ENCODE measurements at places on chromosomes 7 and 10.

GRCh38 chr7:66921918-66922486 is 977 bp downstream of the TMEM248 start:
- no peak for ATAC-seq

DNA sequence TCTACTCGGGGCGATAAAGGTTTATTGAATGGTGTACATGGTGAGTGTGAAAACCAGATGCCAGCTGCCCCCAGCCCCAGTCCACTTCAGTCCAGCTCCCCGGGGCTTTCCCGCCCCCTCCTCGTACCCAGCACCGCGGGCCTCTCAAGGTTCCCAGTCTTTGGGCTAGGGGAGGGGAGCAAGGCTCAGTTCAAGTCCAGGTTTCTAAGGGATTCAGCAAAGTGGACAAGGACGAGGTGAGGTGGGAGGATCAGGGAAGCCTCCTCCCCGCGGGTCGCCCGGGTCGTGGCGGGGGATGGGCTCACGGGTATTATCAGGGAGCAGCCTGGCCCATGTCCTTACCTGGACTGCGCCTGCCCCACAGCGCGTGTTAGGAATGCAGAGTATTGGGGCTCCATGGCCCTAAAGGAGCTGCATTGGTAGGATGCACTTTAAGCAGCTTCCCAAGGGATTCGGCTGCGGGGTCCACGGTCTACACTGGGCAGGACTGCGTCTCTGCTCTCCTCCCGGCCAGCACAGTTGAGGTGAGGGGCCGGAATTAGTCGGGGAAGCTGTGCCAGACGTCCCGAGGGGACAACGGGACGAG is 541 bp upstream of the PFKFB3 start:
- peak; percentile 19 for ATAC-seq

GRCh38 chr10:69481305-69481704 is 30.0 kb downstream of the TSPAN15 start:
- no peak for ATAC-seq

- no peak for ATAC-seq
Observed at GRCh38 chr7:2476776-2477446, 713 bp upstream of the GRIFIN start.

DNA sequence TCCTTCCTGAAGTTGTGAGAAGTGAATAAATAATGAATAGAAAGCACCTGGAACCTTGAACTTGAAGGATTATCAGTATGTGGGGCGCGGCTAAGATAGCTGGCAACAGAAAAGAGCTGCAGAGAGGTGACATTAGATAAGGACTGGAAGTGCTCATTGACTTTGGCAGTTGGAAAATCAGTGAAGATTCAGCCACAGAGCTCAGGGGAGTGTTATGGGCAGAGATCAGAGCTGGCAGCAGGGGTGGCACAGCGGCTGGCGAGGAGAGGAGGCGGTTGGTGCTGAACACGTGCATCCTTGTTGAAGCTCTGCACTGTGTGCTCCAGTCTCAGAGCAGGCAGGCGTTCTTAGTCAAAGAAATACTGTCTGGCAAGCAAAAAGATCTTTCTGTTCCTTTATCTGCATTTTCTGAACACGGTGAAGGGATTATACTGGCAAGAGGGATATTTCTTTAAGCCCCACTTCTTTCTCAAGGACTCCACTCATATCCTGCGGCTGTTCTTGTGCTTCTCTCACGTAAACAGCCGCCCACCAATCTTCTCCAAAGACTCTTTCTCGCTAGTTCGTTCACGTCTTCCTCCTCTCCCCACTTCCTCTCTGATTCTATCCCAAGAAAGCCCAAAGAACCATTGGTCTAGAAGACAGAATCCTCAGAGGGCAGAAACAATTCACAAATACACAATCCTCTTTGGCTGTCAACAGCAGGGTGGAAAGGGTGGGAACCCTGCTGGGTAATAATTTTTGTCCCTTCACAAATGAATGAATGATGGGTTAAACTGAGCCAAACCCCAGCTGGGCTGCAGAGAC is 38.6 kb upstream of the ADD3 start:
- no peak for ATAC-seq

DNA sequence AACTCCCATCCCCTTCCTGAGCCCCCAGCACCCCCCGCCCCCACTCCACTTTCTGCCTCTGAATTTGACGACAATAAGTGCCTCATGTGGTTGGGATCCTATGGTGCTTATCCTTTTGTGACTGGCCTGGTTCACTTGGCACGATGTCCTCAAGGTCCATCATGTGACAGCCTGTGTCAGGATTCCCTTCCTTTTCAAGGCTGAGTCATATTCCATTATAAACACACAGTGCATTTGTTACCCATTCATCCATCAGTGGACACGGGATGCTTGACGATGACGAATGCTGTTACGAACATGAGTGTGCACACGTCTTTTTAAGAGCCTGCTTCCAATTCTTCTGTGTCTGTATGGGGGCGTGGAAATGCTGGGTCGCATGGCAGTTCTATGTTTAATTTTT is 26.7 kb downstream of the SHH start:
- ATAC-seq, result no peak

DNA sequence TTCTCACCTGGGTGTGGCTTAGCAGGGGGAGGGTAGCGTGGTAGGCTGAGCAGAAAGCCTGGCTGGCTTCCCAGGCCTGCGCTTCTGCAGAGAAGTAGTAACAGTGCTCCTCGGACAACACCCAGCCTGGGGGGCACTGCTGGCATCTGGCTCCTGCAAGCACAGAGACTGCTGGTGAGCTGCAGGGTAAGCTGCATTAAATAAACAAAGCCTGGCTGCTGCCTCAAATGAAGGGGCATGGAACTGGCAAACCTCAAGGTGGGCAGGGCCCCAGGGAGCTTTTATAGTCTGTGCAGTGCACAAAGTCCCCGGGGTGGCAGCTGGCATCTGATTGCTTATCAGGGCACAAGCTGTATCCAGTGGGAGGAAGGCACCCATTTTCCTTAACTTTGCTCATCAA is 3.9 kb downstream of the KLRG2 start:
- no peak for ATAC-seq

Data from gastroesophageal sphincter (tissue), 4 donors.